Globus pallidus (tissue), 1 donor: ENCODE measurements at places on chromosomes 7 and 10.

- DNase-seq: no peak
Measured at GRCh38 chr7:130409067-130409711, 28.9 kb downstream of the CPA1 start.

GRCh38 chr10:82149674-82150073, 274.7 kb downstream of the NRG3 start:
- DNase-seq: no peak

DNA sequence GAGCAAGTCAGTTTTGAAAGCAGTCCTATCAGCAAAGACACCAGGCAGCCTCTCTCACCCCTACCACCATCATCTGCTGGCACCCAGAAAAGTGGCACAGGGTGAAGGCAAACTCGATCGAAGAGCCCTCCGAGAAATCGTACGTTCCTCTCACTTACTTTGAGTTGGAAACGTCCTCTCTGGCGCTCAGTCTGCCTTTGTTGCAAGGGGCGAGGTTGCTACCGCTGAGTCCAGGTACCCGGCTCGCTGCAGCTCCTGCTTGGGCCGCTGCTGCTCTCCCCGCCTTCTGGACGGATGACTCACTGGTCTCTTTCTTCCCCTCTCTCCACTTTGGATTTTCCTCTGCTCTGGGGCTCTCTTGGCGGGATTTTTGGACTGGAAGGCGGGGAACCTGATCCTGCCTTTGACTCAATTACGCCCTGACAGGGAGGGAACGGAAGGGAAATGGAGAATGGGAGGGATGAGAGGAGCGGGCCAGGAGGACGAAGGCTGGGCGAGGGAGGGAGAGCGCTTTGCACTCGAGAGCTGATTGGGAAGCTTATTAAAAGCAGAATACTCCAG, at the start of gene PTN:
PTN (minus strand) TSS at position 453 of the 561 bp plus-strand sequence. CDS start 88,760 bp downstream, outside the sequence.
- peak; percentile 48 for DNase-seq

DNA sequence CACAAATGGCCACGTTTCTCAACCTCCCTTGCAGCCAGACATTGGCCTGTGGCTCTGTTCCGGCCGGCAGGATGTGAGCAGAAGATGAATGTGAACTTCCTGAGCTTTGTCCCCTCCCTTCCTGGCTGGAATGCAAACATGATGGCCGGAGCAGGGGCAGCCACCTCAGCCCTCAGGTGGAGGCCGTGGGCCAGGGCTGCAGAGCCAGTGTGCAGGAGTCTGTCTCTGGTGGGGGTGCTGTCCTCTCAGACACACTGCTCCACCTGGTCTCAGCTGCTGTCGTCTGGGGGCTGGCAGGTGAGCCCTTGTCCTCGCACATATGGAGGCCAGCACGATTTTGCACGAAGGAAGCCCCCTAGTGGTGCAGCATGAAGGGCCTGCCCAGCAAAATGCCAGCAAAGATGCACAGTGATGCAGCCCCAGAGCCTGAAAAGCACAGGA, 25.3 kb upstream of the PWWP2B start:
- DNase-seq: no peak

GRCh38 chr7:45574669-45575500, 717 bp downstream of the ADCY1 start:
- DNase-seq: no peak

- DNase-seq: no peak
Measured at GRCh38 chr10:97778452-97779302, 6.9 kb upstream of the SFRP5 start.

GRCh38 chr10:70799124-70799523, 13.9 kb upstream of the TBATA start:
- no peak for DNase-seq

DNA sequence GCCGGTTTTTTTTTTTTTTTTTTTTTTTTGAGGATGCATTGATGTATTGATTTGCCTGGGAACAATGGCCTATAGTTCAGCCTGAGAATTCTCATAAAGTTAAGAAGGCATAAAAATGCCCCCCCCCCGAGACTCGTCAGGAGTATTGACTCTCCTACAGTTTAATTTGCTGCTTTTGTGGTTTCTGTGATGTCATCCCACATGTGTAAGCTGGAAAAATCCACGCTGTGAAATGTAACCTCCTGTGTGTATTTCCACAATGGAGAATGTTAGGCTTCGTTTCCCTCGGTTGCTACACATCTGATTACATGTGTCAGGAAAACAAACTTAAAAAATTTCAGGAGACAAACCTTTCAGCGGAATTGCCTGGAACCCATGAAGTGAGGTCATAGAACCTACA, 117.9 kb downstream of the FANK1 start:
- DNase-seq: no peak

DNA sequence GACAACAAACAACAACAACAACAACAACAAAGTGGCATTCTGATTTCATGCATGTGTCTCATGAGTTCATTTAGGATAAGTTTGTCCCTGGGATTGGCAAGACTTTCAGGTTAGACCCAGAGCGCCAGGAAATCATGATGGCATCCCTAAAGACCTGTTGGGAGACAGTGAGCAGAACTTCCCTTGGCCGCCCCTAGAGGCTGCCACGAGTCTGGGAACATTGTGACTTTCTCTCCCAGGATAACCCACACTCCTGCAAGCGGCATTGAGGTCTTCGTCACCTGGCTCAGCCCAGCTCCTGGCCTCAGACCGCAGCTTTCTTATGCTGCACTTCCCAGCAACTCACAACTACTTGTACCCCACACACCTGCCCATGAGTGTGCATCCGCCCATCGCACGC, 80.5 kb upstream of the RNF32 start:
- no peak for DNase-seq

GRCh38 chr7:70189776-70190175, 591.5 kb downstream of the AUTS2 start:
- no peak for DNase-seq
